ENCODE measurements at places on chromosomes 12 and 14. TPM values are rescaled to one million over a fixed set of nuclear protein-coding genes. Genes with fewer than 3 reads are reported as not detected.
A peak's percentile ranks its signal among the peaks of the same experiment; 100 is the strongest.

GRCh38 chr12:122757568-122757967 is 4.9 kb downstream of the DENR start:
- no peak for DNase-seq

DNA sequence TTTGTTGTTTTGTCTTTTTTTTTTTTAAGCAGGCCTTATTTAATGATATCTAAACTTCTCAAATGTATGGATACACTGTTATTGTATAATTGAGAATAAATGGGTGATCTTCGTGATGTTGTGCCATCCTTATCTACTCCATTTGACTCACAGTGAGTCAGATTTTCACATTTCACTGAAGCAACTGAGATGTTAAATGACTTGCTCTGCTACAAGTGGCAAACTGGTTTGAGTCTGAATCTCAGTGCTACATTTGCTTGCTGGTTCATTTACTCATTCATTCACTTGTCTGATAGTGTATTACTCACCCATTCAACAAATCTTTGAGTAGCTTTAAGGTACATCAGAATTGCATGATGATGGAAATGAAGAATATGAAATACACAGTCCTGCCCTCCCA is 2.6 kb downstream of the KIAA0586 start:
- no peak for DNase-seq

GRCh38 chr12:2212971-2213869 is 160.4 kb downstream of the CACNA1C start:
- no peak for DNase-seq

- DNase-seq, result no peak
Observed at GRCh38 chr12:45666816-45667215, 62.7 kb upstream of the ARID2 start.

GRCh38 chr12:68482014-68482413 is 128.7 kb upstream of the RAP1B start:
- DNase-seq, result no peak

- no peak for DNase-seq
Observed at GRCh38 chr12:1205512-1206060, 214.6 kb downstream of the ERC1 start.

DNA sequence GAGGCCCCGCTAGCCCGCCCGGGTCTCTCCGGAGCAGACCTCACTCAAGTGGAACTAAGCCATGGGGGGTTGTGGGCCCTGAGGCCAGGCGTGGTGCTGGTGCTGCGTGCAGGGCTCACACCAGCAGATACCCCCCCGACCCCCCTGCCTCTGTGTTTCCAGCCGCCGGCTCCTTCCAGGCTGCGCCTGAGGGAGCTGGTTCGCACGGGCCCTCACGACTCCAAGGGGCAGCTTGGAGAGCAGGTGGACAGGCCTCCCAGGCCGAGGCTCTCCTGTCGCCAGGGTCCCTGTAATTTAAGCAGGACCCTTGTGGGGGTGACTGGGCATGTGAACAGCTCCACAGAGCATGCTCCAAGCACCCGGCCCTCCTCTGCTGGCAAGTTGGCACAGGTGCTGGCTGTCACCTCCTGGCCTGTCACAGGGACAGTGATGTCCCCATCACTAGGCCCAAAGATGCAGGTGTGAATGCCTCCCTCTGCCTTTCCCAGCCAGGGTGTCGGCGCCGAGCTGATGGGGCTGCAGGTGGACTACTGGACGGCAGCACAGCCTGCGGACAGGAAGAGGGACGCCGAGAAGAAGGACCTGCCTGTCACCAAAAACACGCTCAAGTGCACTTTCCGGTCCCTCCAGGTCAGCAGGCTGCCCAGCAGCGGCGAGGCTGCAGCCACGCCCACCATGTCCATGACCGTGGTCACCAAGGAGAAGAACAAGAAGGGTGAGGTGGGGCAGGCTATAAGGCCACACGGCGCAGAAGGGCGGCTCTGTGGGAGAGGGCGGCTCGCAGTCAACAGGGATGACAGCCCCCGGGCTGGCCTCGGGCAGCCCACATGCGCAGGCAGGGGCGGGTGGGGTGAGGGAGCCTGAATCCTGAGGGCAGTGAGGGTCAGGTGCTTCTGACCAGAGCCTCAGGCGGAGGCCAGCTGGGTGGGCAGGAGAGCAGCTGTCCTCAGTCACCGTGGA is 5.9 kb upstream of the TEX22 start:
- DNase-seq, result no peak

- DNase-seq, result no peak
Observed at GRCh38 chr12:94916663-94917062, 86.8 kb downstream of the NDUFA12 start.

GRCh38 chr12:10395390-10395998 is 5.7 kb upstream of the KLRK1 start:
- peak; percentile 83 for DNase-seq

DNA sequence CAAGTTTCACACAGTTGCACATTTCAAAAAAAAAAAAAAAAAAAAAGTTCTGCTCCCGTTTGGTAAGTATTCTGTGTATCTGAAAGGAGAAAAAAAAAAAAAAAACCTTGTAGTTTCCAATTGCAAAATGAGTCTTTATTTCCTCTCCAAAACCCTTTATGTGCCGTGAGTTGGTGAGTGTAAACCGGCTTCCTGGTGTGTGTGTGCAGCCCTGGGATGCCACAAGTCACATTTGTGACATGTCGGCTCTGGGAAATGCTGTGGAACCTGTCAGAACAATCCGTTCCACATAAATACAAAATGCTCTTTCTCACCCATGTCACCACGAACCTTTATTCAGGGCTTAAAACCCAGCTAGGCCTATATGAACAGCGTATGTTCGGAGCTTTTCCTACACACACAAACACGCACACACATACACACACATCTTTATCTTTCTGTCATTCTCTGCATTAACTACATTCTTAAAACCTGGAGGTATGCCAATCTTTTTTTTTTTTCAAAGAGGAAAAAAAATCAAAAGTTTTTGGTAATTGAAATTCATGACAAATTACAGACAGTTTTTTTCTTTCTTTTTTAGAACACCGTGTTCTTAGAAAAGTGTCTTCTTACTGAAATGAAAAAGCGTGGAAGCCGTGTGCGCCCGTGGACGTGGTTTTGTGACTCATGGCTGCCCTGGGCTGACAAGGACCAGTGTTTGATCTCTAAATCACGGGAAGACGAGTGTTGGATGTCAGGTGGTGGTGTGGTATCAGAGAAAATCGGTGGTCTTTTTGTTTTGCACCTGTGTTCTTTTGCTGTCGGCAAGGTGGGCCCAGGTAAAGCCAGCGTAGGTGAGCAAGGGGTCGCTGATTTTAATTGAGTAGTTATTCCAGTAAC is 612.0 kb downstream of the VRK1 start:
- no peak for DNase-seq

DNA sequence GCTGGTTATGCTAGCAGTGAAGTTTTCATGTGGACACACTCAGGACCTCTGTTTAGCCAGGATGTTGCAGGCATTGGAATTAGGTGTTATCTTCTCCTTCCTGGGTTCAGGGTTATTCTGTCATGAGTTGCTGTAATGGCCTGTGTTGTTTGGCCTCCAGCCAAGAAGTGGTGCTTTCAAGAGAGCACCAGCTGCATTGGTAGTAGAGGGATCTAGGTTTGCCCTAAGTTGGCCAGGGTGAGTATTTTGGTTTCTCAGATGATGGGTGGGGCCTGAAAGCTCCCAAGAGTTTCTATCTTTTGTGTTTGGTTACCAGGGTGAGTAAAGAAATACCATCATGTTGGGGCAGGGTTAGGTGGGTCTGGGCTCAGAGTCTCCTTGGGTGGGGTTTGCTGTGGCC is 2.7 kb upstream of the GZMH start:
- peak; percentile 55 for DNase-seq

- DNase-seq, result no peak
Observed at GRCh38 chr12:75308279-75308678, 21.8 kb downstream of the CAPS2 start.

- DNase-seq, result no peak
Observed at GRCh38 chr12:68631227-68631626, 20.5 kb downstream of the RAP1B start.

- peak; percentile 19 for DNase-seq
Observed at GRCh38 chr14:65915125-65915524, 502.6 kb downstream of the FUT8 start.

- DNase-seq, result no peak
Observed at GRCh38 chr14:47539031-47539461, 136.4 kb downstream of the MDGA2 start.

GRCh38 chr12:92675092-92675865 is 27.5 kb upstream of the PLEKHG7 start:
- DNase-seq, result no peak

Gene GDF3
- not detected for polyA plus RNA-seq

Gene APOLD1
- polyA plus RNA-seq, result not detected

Gene NFE2
- 3.6 TPM for polyA plus RNA-seq

Gene PLXNC1
- polyA plus RNA-seq, result 2.3 TPM

Gene PLEKHG7
- polyA plus RNA-seq, result not detected
